Astrocyte (in vitro differentiated cells and primary cell): ENCODE measurements at places on chromosomes 6 and 20. TPM values are rescaled to one million over a fixed set of nuclear protein-coding genes. Genes with fewer than 3 reads are reported as not detected.
A peak's percentile ranks its signal among the peaks of the same experiment; 100 is the strongest.

- H3K27ac ChIP-seq: no peak overlapping the region
- no peaks in the 10 kb centered on the region for H3K27me3 ChIP-seq
- no peak overlapping the region for H3K4me3 ChIP-seq
Observed at GRCh38 chr20:49290608-49291191, 12.8 kb upstream of the ZNFX1 start.

- H3K27ac ChIP-seq: no peak overlapping the region
- DNase-seq: no peak
Observed at GRCh38 chr6:132598473-132598872, 8.9 kb upstream of the TAAR5 start.

- no peaks in the 10 kb centered on the region for H3K27me3 ChIP-seq
- no peaks in the 10 kb centered on the region for H3K36me3 ChIP-seq
- no peak overlapping the region for H3K27ac ChIP-seq
- DNase-seq: no peak
- no peak overlapping the region for H3K4me3 ChIP-seq
Observed at GRCh38 chr6:67863346-67863745, 771.7 kb upstream of the ADGRB3 start.

- H3K27me3 ChIP-seq: no peaks in the 10 kb centered on the region
- H3K27ac ChIP-seq: no peak overlapping the region
- H3K4me3 ChIP-seq: no peak overlapping the region
- H3K36me3 ChIP-seq: peaks cover 44% of the 10 kb centered on the region
Observed at GRCh38 chr20:62129731-62130531, 7.7 kb downstream of the LSM14B start.

DNA sequence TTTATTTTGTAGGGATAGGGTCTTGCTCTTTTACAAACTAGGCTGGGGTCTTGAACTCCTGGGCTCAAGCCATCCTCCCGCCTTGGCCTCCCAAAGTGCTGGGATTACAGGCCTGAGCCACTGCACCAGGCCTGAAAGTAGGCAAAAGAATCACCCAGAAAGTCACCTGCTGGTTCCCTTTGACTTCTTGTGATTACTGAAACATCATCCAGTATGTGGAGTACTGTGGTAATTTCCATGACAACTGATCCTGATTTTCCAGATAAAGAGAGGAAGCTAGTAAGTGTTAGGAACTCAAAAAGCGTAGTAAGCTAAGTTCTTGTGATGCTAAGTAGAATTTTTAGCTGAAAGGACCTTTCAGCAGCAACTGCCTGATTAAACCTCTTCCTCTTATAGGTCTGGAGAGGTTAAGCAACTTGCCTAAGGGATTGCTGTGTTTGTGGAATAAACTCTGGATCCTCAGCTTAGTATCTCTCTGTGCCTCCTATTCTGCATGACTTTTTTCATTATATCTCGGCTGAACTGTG is 16.8 kb downstream of the RALY start:
- DNase-seq: no peak
- no peaks in the 10 kb centered on the region for H3K36me3 ChIP-seq
- no peaks in the 10 kb centered on the region for H3K27me3 ChIP-seq
- no peak overlapping the region for H3K4me3 ChIP-seq
- H3K4me1 ChIP-seq: no peaks in the 10 kb centered on the region

GRCh38 chr20:373171-373890 is 7.2 kb upstream of the TRIB3 start:
- peak overlapping the region; percentile 55 for H3K27ac ChIP-seq
- no peak overlapping the region for H3K4me3 ChIP-seq
- peak; percentile 41 for DNase-seq
- no peaks in the 10 kb centered on the region for H3K27me3 ChIP-seq
- H3K4me1 ChIP-seq: peaks cover 16% of the 10 kb centered on the region

- no peak for DNase-seq
- H3K27ac ChIP-seq: no peak overlapping the region
- no peaks in the 10 kb centered on the region for H3K36me3 ChIP-seq
- no peak overlapping the region for H3K4me3 ChIP-seq
- peaks cover 5% of the 10 kb centered on the region for H3K27me3 ChIP-seq
Observed at GRCh38 chr20:19588732-19589131, 169.3 kb upstream of the RIN2 start.

GRCh38 chr20:61217848-61218247 is 34.2 kb upstream of the CDH4 start:
- H3K4me3 ChIP-seq: no peak overlapping the region
- DNase-seq: no peak

GRCh38 chr6:71252410-71252809 is 36.2 kb upstream of the OGFRL1 start:
- no peaks in the 10 kb centered on the region for H3K27me3 ChIP-seq
- DNase-seq: no peak
- H3K36me3 ChIP-seq: no peaks in the 10 kb centered on the region
- no peak overlapping the region for H3K27ac ChIP-seq
- no peak overlapping the region for H3K4me3 ChIP-seq

DNA sequence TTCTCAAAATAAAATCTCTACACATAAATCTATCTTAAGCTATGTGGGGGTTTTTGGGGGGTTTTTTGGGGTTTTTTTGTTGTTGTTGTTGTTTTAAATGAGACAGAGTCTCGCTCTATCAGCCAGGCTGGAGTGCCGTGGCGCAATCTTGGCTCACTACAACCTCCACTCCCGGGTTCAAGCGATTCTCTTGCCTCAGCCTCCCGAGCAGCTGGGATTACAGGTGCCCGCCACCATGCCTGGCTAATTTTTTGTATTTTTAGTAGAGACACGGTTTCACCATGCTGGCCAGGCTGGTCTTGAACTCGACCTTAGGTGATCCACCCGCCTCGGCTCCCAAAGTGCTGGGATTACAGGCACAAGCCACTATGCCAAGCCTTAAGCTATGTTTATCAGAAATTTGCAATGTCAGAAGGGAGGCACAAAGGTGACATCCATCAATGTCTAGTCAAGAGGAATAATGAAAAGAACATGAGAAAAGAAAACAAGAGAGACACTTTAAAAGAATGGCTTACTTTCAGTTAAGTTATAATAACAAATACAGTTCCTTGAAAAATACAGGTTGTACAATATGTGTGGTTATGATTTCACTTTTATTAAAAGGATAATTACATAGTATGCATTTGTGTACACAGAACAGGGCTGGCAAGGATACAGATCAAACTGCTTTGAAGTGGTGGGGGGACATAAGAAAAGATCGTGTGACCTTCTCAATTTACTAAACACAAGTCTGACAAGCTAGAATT is 28.6 kb downstream of the SLC23A2 start:
- H3K4me1 ChIP-seq: peaks cover 14% of the 10 kb centered on the region
- H3K36me3 ChIP-seq: peaks cover 3% of the 10 kb centered on the region
- H3K27me3 ChIP-seq: no peaks in the 10 kb centered on the region
- no peak overlapping the region for H3K27ac ChIP-seq
- H3K4me3 ChIP-seq: no peak overlapping the region

GRCh38 chr20:34042262-34042661 is 48.6 kb downstream of the RALY start:
- H3K4me1 ChIP-seq: no peaks in the 10 kb centered on the region
- no peak overlapping the region for H3K4me3 ChIP-seq
- no peak for DNase-seq
- no peaks in the 10 kb centered on the region for H3K27me3 ChIP-seq

DNA sequence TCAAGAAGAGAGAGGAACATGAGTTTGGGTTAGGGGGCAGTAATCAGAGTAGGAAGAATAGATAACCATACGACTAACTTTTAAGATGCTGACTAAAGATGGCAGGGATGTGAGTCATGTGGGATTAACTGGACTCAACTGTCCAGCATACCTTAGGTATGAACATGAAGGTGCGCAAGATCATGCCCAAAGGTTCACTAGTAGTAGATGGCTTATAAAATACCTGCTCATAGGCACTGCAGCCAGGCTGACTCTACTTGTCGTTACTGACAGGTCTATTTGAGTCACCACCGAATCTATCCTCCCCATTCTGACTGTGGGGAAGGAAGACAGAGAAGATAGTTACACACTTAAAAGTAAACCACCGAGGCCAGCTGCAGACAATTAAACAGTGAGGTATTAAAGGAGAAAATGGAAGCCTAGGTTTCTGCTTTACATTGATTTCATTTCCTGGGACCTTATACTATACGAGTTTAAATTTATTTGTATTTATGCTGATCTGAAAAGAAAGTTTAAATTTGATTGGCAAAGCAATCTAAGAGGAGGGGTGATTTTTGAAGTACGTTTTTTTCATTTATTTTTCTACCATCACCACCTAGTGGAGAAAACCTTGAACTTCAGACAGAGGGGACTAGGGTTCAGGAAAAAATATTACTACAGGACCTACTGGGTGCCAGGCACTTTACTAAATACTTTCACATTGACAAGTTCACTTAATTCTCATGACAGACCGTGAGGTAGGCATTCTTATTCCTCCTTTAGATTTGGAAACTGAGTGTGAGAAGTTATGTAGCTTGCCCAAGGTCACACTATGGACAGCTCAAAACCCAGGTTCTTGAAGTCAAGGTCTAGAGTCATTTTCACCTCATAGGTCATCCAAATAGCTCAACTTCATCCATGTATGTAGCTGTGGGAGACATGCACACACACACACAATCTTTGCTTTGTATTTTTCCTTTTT is 4.0 kb upstream of the WRNIP1 start:
- H3K36me3 ChIP-seq: no peaks in the 10 kb centered on the region
- DNase-seq: no peak
- H3K27me3 ChIP-seq: no peaks in the 10 kb centered on the region
- no peaks in the 10 kb centered on the region for H3K4me1 ChIP-seq
- no peak overlapping the region for H3K27ac ChIP-seq

DNA sequence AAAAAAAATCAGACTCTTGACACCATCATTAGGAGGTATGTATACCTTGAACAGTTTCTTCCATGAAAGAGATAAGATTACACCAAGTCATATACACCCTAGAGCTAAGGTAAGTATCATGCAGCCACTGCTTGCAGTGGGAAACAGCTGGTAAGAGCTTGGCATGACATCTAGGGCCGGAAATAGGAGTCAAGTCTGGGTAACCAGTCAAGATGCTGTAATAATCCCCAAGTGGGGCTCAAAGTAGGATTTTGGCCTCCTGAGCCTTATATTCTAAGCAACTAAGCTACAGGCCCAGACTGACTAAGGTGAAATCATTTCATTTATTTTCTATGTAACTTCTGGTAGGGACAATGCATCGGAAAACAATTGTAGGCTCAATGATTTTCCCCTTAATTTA is 23.9 kb downstream of the TRERF1 start:
- H3K27me3 ChIP-seq: no peaks in the 10 kb centered on the region
- H3K4me3 ChIP-seq: no peak overlapping the region
- DNase-seq: no peak
- no peaks in the 10 kb centered on the region for H3K36me3 ChIP-seq
- H3K27ac ChIP-seq: no peak overlapping the region
- no peaks in the 10 kb centered on the region for H3K4me1 ChIP-seq

DNA sequence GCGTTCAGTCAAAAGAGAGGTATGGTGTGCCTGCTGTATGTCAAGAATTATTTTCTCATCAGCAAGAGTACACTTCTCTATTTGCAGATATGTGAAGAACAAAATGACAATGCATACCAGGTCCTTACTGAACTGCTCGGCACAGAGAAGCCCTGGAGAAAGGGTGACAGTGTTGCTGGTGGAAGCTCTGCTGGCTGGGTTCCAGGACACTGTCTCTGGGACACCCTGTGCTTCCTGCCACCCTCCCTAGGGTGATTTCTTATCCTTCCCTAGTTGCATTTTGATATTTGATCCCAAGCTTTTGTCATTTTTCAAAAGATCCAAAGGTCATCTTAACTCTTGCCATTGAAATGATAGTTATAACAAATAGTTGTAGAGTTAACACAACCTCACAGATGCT is 8.3 kb upstream of the CST5 start:
- H3K27me3 ChIP-seq: no peaks in the 10 kb centered on the region
- no peak overlapping the region for H3K27ac ChIP-seq
- no peak for DNase-seq
- H3K36me3 ChIP-seq: no peaks in the 10 kb centered on the region

DNA sequence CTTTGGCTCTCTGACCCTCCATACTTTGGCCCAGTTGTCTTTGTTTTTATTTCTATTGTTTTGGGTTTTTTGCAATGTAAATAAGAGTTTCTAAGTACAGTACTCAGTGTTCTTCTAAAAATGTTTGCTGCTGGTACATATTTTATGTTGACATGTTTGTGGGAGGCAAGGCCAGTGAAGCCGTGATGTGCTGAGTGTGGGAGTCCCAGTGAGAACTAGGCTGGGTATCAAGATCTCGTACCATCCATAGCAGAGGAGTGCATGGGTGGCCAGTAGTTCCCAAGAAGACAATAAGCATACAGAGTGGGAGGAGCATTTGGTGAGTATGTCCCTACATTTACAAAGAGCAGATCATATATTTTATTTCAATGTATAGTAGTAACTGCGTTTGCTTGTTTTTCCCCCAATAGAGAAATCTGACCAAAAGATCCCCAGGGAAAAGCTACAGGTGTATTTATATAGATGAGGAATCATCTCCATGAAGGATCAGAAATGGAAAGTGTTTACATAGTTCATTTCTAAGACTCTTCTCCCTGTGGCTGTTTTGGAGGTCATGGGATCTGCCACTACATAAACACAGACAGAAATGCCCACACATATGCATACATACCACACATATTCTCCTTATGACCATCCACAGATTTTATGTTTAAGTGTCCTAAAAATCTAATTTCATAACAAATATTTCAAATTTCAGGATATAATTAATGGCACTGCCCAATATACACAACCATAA is 285.9 kb downstream of the ALDH8A1 start:
- H3K36me3 ChIP-seq: no peaks in the 10 kb centered on the region
- H3K27ac ChIP-seq: no peak overlapping the region
- H3K27me3 ChIP-seq: no peaks in the 10 kb centered on the region
- DNase-seq: no peak
- H3K4me1 ChIP-seq: no peaks in the 10 kb centered on the region

- no peaks in the 10 kb centered on the region for H3K36me3 ChIP-seq
- H3K4me3 ChIP-seq: no peak overlapping the region
- H3K27me3 ChIP-seq: no peaks in the 10 kb centered on the region
Observed at GRCh38 chr6:105066233-105066632, 109.3 kb downstream of the LIN28B start.

GRCh38 chr6:3735029-3735605 is 16.4 kb downstream of the PXDC1 start:
- H3K27me3 ChIP-seq: no peaks in the 10 kb centered on the region
- peaks cover 54% of the 10 kb centered on the region for H3K36me3 ChIP-seq
- H3K4me3 ChIP-seq: no peak overlapping the region
- H3K27ac ChIP-seq: no peak overlapping the region
- peaks cover 22% of the 10 kb centered on the region for H3K4me1 ChIP-seq

- H3K27ac ChIP-seq: no peak overlapping the region
- H3K27me3 ChIP-seq: peaks cover 13% of the 10 kb centered on the region
- no peak for DNase-seq
- H3K4me3 ChIP-seq: no peak overlapping the region
Observed at GRCh38 chr20:62728781-62729300, 20.2 kb downstream of the NTSR1 start.

GRCh38 chr6:56660381-56660730 is 17.7 kb upstream of the DST start:
- H3K27me3 ChIP-seq: no peaks in the 10 kb centered on the region
- DNase-seq: peak; percentile 39

Gene SYTL3
- 0.82 and 1.2 TPM in 2 replicates for total RNA-seq

Gene PARD6B
- 10.1 and 13.1 TPM in 2 replicates for total RNA-seq

Gene PROCR
- 36.2 and 39.5 TPM in 2 replicates for total RNA-seq

Gene CNKSR3
- total RNA-seq: 11.1 and 12.5 TPM in 2 replicates

Gene THBS2
- total RNA-seq: 135 and 260 TPM in 2 replicates

Gene MAP7
- 2.8 and 3.3 TPM in 2 replicates for total RNA-seq

Gene HTR1E
- total RNA-seq: not detected in 2 replicates

Gene TBX18
- total RNA-seq: 12.2 and 12.5 TPM in 2 replicates
